GM04503 (cell line): ENCODE measurements at places on chromosomes 5 and 9.
A peak's percentile ranks its signal among the peaks of the same experiment; 100 is the strongest.

GRCh38 chr9:81530310-81530810 lies 159.0 kb downstream of the TLE1 start:
- no peak for DNase-seq

DNA sequence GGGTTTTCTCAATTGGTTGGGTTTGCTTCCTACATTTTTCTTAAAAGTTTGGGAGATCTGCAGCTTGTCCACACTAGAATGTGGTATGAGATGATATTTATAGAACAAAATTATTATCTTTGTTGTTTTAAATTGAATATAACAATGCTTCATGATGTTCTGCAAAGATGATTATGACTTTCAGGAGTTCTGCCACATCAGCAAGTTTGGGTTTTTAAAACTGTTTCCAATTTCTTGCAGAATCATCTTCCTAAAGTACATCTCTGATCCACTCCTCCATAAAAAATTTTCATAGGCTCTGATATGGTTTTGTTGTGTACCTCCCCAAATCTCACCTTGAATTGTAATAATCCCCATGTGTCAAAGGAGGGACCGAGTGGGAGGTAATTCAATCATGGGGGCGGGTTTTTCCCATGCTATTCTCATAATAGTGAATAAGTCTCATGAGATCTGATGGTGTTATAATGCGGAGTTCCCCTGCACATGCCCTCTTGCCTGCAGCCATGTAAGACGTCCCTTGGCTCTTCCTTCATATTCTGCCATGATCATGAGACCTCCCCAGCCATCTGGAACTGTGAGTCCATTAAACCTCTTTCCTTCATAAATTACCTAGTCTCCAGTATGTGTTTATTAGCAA lies 119.1 kb upstream of the PTGER4 start:
- no peak for DNase-seq

GRCh38 chr5:133459474-133460160 lies 152.7 kb downstream of the FSTL4 start:
- no peak for DNase-seq

- DNase-seq, result no peak
Measured at GRCh38 chr5:79236362-79236969, 535 bp downstream of the JMY start.

- DNase-seq, result no peak
Measured at GRCh38 chr5:115190388-115190787, 20.7 kb upstream of the TRIM36 start.

DNA sequence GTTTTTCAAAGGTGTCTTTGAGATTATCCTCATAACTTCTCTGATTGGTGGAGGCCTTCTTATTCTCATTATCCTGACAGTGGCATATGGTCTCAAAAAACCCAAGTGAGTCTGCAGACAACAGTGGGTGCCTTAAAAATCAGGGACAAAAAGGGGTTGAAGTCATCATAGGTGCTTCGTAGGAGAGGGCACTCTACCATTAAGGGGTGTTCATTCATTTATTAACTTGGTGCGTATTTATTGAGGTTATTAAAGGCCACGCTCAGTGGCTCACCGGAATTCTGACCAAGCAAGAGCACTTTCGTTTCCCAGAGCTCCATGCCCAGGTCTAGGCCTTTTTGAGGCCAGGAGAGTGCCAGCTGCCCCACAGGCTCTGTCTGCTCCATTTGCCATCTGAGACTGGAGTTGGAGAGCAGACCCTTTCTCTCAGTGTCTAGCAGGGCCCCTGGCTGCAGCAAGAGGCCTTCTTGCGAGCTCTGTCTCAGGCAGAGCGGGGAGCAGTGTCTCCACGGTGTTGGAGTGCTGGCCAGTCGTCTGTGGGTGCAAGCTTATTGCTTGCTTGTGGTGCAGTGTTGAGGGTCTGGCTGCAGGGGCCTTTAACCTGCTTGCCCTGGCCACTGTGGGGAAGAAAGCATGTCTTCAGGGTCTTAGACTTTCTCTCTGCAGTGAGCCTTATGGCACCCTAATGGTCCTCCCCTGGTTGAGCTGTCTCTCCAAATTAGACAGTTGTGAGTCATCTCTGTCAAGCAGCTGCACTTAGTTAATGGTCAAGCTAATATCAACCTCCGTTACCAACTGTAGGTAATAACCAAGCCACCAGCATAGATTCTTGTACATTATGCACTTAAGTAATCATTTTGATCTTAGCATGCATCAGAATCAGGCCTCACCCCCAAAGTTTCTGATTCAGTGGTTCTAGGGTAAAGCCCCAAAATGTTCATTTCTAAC lies 62.6 kb downstream of the IL31RA start:
- no peak for DNase-seq

DNA sequence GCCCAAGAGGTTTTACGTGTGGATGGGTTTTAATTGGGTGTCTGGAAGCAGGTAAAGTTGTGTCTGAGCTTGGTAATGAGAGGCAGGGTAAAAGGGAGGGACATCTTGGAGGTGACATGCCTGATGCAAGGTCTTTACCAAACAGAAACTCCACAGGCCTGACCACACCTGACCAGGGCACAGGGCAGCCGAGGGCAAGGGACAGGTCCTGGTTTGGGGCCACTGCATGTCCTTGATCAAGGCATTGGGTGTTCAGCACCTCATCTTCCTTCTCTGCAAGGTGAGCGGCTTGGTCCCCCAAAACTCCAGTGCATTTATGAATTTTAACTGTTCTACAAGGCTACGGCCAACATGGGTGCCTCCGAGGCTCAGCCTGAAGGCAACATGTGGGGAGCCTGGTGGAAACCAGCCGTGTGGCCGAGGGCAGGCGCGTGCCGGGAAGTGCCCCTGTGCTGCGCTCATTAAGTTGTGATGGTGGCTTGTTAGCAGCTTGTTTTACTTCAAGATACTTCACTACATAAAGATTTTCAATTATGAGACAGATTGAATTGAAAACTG lies 30.7 kb upstream of the LPCAT1 start:
- no peak for DNase-seq

DNA sequence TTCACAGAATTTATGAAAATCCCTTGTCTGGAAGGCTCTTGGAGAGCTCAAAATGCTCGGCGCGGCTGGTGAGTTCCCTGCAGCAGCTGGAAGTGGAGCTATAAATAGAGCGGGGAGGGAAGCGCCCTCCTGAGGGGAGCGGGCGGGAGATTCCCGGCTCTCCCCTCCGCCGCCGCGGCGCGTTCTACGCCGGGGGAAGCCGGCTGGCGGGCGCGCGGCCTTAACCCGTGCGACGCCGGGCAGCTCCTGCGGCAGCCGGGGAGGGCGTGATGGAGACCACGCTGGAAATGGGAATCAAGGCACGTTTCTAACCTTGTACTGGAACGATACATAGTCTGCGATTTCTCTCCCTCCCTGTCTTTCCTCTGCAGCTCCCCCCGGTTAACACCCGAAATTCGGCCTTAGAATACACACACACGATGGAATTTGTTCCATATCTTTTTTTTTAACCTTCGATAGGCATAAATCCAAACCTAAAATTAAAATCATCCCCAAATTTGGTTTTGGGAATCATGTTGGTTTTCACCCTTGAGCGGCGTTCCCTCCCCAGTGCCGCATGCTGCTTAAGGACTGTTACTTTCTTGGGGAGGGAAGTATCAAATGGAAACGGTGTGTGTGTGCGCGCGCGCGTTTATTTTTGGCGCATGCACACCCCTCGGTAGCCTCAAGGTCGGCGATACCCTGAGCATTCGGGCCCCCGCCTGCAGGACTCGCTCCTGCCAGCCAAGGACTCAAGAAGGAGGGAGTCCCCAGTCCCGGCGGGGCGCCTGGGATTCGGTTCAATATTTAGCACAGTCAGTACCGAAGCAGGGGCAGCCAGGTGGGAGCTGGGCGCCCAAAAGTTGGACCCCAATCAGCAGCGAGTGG lies 306.3 kb upstream of the KCNN2 start:
- no peak for DNase-seq

DNA sequence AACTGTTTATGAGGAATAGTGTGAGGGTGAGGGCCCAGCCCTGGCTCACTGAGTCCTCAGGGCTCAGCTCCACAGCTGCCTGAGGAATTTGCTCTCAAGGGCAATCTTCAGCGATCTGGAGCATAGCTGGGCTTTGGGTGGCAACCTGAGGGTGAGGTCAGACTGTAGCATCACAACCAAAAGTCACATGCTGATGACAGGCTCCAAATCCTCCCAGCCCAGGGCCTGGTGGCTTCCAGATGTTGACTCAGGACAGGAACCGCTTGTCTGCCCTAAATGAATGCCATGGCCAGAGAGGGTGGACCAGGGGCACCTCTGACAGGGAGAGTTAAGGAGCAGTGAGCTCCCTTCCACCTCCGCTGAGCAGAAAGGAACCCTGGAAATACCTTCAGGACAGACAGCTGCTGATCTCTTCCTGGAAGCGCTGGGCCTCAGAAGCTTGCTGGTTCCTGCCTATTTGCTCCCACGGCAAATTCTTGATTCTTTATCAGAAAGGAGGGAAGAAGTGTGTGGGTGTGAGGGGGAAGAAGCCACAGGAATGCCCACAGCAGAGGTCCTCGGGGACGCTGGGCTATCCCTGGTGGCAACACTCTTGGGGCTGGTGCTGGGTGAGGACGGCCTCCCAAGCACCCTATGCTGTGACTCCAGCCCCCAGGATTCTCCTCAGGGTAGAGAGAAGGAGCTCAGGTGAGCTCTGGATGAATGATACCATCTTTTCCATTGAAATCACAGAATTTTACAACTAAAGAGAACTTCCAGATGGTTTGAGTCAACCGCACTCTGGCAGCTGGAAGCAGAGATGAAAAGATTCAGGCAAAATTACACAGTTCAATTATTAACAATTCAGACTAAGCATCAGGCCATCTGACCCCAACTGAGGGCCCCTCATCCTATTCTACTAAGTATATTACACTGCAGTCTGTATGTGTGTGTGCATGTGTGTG lies 13.8 kb upstream of the CTSL start:
- peak; percentile 87 for DNase-seq

DNA sequence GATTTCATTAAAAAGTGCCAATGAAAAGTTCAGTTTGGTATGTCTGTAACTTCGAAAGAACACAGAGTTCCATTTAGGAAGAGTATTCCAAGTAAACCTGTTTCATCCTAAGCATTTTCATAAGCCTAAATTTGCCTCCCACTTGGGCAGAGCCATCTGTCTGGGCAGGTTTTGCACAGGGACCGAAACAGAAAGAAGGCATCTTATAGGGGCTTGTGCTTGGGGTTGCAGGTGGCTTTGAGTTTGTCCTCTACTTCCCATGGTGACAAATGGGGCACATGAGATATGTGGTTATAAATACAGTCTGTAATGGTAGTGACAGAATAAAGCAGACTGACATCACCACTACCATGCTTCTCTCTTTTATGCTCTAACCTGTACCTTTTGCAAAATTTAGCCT lies 63.7 kb downstream of the MCTP1 start:
- no peak for DNase-seq

DNA sequence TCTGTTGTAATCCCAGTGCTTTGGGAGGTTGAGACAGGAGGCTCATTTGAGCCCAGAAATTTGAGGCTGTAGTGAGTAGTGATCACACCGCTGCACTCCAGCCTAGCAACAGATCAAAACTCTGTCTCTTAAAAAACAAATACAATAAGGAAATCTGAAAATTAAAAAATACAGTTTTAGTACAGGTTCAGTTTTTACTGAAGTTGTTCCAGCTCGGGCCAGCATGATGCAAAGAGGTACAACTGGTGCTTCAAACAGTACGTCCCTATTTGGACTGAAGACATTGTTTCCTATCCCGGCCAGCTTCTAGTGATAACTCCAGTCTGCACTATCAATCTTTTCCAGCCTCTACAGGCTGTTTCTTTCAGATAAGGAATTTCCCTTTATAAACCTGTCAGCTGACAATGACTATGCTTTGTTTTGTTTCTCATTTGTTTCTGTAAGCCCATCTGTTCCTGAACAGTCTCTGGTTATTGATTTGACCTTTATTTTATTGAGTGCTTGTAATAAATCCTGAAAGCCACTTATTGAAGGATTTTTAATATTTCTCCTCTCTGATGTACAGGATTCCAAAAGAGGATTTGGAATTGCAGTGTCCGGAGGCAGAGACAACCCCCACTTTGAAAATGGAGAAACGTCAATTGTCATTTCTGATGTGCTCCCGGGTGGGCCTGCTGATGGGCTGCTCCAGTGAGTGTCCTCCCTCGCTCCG lies 41.9 kb downstream of the TJP2 start:
- DNase-seq, result no peak

GRCh38 chr5:143776951-143777350 lies 35.0 kb upstream of the HMHB1 start:
- no peak for DNase-seq

DNA sequence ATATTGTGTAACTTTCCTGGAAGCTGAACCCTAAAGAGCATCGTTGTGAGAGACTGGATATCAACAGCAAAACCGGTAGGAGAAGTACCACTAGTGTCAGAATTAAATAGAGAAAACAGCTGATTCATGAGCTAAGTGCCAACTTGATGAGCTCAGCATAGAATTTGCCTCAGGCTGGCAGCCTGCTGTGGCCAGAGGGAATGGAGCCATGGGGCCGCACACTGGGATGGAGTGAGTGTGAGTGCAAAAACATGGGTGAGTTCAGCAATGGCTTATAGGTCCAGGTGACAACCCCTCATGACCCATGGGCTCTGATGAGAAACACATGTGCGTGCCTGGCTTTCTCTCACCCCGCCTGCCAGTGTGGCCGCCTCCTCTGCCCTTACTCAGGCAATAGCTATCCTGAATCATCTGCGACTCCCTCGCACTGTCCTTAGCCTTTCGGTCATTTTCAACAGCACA lies 25.4 kb downstream of the ADAMTS16 start:
- no peak for DNase-seq

- no peak for DNase-seq
Measured at GRCh38 chr5:77180167-77181081, 30.1 kb upstream of the PDE8B start.

DNA sequence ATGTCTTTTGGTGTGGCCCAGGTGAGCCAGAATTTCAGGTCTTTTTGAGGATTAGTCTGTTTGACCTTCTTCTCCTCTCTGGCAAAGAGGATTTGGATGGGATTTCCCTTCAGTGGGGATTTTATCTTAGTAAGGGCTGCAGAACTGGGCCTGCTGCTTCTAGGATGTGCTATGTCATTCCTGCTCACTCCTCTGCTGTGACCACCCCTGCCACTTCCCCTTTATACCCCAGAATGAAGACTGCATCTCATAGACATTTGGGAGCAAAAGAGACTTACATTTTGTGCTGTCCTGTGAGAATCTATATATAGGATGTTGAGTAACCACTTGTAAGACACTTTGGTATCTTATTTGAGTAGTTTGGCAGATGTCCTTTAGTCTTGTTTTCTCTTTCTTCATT lies 76.2 kb downstream of the ARHGAP26 start:
- DNase-seq, result no peak

DNA sequence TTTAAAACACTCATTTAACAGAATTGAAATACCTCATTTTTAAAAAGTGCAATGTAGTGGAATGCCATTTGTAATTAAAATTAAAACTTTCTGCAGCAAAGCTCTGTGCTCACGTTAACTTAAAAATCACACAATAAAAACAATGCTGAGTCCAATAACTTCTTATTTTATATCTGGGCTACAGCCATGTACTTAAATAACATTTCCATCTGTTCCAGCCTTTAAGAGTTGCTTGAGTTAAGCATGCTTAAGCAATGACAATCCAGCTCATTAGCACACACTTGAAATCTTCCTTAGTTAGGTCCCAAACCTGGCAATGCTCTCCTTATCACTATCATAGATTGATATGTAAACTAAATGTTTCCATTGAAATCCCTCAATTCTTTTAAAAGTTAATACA lies 132.3 kb upstream of the CDH12 start:
- DNase-seq, result no peak
